Stimulated activated CD4-positive, alpha-beta T cell treated with anti-CD3 and anti-CD28 coated beads, Interleukin-15, amount 100 ng/mL, for 48 hours (primary cell): ENCODE measurements at places on chromosomes 12 and 14.

GRCh38 chr14:103391048-103391447, 5.8 kb downstream of the MARK3 start:
- no peak for DNase-seq

GRCh38 chr12:52305921-52306705, 14.8 kb upstream of the KRT81 start:
- DNase-seq = no peak

DNA sequence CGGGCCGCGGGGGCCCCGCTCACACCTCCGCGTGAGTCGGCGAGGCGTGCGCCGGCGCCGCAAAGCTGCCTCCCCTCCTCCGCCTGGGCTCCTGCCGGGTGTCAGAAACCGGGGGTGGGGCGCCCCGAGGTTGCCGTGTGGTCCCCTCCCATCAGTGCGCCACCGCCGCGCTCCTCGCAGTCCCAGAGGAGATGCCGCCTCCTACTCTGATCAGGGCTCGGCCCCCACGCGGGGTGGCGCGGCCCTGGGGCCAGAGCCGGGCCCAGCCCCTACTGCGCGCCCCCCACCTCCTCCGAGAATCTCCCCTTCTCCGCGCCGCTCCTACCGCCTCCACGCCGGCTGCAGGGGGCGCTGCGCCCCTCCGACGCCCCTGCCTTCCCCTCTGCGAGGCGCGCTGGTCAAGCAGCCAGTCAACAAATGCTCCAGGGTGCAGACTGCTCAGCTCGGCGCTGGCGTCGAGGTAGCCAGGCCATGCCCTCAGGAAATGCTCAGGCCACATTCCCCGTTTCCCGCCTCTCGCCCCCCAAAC, 467 bp upstream of the JAG2 start:
- DNase-seq = no peak

DNA sequence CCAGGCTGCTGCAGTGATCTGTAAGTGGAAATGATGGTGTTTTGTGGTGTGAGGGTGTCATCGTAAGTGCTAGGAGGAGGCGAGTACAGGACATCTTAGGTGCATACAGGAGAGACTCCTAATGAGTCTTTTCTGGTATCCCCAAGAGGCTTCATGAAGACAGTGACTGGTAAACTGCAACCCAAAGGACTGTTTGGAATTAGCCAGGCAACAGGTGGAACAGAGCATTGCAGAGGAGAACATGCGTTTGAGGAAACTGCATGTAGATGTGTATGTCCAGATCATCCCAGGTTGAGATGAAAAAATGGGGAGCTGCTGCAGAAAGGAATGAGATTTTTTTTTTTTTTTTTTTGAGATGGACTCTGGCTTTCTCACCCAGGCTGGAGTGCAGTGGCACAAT, 5.4 kb downstream of the ACAD10 start:
- DNase-seq = no peak

- DNase-seq = no peak
These were observed 474.9 kb upstream of the SOX5 start for GRCh38 chr12:24424376-24424775.

GRCh38 chr14:57254884-57255283, 13.8 kb downstream of the EXOC5 start:
- no peak for DNase-seq

- peak; percentile 3 for DNase-seq
These were observed 37.5 kb upstream of the CORO1C start for GRCh38 chr12:108768591-108769500.

DNA sequence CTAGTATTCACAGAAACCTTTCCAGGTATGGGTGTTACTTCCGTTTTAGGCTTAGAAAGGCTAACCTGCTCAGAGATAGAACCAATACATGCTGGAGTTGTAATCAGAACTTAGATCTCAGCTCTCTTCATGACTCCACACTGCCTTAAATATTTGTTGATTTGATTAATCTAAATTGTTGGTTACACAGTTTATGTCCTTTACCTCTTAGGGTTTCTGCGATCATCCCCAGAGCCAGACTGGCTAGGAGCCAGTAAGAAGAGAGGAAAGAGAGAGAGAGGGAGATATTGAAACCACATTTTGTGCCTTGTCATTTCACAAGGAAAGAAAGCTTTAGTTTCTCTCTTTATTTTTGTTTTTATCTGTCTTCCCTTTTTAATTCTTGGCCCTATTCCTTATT, 16.8 kb upstream of the MGP start:
- DNase-seq = no peak

DNA sequence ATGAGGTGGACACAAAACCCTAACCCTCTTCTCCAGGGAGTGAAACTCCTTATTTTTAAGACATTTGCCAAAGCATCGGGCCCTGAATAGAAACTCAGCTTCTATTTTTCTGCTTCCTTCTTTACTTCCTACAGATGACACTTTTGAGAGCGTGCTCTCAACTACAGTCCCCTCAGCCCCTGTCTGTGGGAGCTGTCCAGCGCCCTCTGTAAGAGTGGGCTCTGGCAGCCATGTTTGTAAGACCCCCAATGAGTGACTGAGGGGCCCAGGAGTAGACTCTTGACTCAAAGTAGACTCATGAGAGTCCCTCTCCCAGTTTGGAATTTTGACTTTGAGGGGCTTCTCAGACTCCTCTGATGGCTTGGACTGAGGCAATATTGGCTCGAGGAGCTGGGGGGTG, 25.5 kb upstream of the BATF start:
- no peak for DNase-seq

GRCh38 chr12:118259079-118259478, 113.6 kb downstream of the TAOK3 start:
- DNase-seq = no peak

- no peak for DNase-seq
These were observed 3.3 kb upstream of the KRT79 start for GRCh38 chr12:52837413-52837741.

DNA sequence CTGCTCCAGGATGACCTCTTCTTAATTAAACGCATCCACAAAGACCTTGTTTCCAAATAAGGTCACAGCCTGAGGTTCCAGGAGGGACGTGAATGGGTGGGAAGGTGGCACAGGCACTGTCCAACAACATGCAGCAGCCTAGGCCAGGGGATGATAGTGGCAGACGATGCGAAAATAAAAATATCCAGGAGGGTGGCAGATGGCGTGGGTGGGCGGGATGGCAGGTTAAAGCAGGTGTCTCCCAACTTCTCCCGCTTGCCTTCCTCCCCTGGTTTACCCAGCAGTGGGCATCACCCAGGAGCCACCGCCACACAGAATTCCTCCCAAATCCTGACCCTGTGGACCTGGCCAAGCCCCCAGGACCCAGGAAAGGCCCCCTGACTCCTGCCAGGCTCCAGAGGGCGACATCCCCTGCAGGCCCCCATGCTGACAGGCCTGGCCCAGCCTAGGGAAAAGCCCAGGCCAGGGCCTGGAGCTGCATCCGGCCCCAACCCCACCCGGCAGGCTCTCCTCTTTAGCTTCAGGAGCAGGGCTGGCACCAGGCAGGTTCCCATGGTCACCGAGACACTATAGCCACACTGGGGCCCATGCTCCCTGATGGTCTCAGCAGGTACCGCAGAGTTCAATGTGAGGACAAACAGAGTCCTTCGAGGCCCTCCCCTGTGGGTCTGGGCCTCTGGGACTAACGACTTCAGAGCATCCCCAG, 9.7 kb downstream of the NCOR2 start:
- no peak for DNase-seq

DNA sequence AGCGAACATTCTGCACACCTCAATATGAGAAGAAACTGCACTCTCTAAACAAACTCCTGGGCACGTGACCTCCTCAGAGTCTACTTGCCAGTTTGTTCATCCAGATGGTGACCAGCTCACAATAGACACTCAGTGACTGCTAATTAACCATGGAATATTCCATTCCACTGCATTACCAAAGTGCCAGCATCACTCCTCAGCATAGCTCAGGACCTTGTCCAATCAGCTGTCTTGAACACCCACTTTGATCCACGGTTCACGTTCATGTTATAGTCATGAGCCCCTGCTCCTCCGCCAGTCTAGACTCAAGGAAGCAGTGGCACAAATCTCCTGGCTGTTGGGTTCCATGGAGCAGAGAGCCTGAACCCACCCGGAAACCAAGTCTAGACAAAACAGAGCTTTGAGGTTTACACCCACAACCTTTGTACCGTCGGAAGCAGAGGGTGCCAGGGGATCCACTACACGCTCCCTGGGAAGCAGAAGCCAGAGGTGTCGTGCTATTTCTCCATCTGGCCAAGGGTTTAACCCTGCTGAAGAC, 285.3 kb downstream of the ZFP36L1 start:
- DNase-seq = no peak

DNA sequence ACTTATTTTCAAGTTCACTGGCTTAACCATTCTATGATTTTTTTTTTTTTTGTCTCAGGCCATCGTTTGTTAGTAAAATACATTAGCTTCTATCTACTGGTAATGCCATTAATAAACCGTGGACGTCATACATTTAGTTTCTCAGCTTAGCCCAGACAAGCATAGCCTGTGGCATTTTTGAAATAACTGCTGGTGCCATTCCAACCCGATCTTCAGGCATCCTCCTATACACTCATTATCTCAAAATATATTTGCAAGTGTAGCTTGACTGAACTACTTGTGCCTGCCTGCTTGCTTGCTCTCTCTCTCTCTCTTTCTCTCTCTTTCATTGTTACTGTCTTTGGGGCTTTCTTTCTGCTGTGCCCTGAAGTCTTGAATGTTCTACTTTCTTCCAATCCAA, 12.7 kb upstream of the MBIP start:
- no peak for DNase-seq

- DNase-seq = no peak
These were observed 112.9 kb downstream of the DAAM1 start for GRCh38 chr14:59301354-59301753.

DNA sequence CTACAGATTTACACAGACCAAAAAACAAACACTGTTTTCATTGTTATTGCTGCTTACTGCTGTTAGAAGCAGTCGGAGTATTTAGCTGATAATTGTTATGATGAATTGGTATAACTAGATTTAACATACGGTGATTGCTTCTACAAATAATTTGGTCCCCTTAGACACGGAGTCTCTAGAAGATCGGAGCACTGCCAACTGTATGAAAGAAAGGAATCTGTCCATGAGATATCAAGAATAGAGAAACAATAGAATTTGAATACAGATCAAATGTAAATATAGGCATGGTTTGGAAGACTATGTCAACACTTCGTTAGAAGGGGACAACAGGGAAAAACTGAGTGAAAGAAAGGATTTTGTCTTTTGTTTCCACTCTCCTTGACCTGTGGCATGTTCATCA, 110.9 kb downstream of the PPP2R5E start:
- no peak for DNase-seq

- DNase-seq = no peak
These were observed 26.0 kb downstream of the PPFIBP1 start for GRCh38 chr12:27549801-27550652.
